ENCODE measurements at places on chromosomes 7 and 10. TPM values are rescaled to one million over a fixed set of nuclear protein-coding genes. Genes with fewer than 3 reads are reported as not detected.

DDX21 gene
- polyA plus RNA-seq: 42.3 TPM

SFTPD gene
- 0.91 TPM for polyA plus RNA-seq

IKZF1 gene
- 1.4 TPM for polyA plus RNA-seq

PRF1 gene
- 1.6 TPM for polyA plus RNA-seq

CCDC3 gene
- 22.3 TPM for polyA plus RNA-seq

GFRA1 gene
- polyA plus RNA-seq: 41.0 TPM

DNAJC30 gene
- polyA plus RNA-seq: 6.8 TPM

LEP gene
- polyA plus RNA-seq: 0.05 TPM

IRF5 gene
- polyA plus RNA-seq: 2.5 TPM

ACTR3C gene
- polyA plus RNA-seq: 2.4 TPM

ENTPD1 gene
- polyA plus RNA-seq: 17.3 TPM

ABLIM1 gene
- 56.1 TPM for polyA plus RNA-seq

IFIT2 gene
- polyA plus RNA-seq: 9.0 TPM

TMEM196 gene
- polyA plus RNA-seq: 0.36 TPM

DNA sequence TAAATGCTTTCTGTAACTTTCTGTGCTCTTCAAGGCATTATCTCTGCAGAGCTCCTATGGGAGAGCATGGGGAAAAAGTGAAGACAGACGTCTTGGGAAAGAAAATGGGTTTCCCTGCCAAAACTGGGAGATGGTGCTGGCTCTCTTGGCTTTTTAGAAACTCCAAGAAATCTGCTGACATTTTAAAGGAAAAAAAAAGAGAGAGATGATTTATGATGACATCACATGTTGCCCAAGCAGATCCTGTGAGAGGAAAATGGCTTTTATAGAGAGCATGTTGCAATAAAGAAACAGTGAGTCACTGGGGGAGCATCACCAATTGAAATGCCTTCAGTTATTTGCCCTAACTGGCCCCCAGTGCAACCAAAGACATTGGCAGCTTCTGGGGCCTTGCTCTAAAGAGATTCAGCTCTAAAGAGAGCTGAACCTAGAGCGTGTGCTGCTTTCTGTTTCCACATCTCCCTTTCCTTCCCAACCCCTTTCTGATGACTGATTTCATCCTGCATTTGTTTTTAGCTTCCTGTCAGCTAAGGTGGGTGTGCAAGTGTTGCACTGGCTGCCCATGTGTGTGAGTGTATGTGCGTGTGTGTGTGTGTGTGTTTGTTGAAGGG is 37.7 kb downstream of the LRMDA start:
- DNase-seq: peak; percentile 91
- no peak overlapping the region for H3K4me3 ChIP-seq
- peaks cover 14% of the 10 kb centered on the region for H3K4me1 ChIP-seq
- H3K27ac ChIP-seq: peak overlapping the region; percentile 49
- no peaks in the 10 kb centered on the region for H3K27me3 ChIP-seq

- no peak for DNase-seq
- no peaks in the 10 kb centered on the region for H3K4me1 ChIP-seq
- no peaks in the 10 kb centered on the region for H3K27me3 ChIP-seq
- H3K27ac ChIP-seq: no peak overlapping the region
Observed at GRCh38 chr10:5314840-5315239, 49.9 kb upstream of the UCN3 start.

DNA sequence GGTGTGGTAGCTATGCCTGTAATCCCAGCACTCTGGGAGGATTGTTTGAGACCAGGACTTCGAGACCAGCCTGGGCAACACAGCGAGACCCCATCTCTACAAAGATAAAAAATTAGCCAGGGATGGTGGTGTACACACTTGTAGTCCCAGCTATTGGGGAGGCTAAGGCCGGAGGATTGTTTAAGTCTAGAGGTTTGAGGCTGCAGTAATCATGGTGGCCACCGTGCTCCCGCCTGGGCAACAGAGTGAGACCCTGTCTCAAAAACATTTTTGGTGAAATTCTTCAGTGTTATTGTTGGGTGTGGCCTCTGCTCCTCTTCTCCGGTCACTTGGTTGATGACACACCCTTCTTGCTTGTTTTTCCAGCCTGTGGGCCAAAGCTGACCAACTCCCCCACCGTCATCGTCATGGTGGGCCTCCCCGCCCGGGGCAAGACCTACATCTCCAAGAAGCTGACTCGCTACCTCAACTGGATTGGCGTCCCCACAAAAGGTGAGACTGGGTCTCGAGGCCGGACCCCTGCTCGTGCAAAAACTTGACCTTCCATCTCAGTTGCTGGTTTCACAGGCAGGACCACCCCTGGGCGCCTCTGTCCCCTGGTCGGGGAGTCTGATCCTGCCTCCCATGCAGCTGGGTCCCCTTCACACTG is 10.6 kb downstream of the PFKFB3 start:
- peaks cover 42% of the 10 kb centered on the region for H3K36me3 ChIP-seq
- no peak for DNase-seq
- H3K27ac ChIP-seq: no peak overlapping the region
- H3K4me3 ChIP-seq: no peak overlapping the region

DNA sequence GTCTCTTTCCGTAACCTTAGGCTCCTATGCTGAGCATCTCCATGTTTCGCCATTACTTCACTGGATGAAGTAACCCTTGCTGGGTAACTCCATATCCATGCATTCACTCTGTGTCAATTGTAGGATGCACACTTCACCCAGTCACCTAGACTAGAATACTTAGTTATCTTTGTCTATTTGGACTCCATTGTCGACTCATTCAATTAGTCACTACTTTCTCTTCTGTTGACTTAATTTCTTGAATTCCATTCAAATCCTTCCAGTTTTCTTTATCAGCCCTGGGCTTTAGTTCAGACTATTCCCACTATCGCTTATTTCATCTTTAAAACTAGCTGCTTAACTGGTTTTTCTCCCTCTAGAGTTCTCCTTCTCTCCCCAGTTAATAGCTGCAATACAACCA is 111.3 kb upstream of the TNS3 start:
- no peak for DNase-seq
- H3K4me3 ChIP-seq: no peak overlapping the region
- H3K36me3 ChIP-seq: no peaks in the 10 kb centered on the region

DNA sequence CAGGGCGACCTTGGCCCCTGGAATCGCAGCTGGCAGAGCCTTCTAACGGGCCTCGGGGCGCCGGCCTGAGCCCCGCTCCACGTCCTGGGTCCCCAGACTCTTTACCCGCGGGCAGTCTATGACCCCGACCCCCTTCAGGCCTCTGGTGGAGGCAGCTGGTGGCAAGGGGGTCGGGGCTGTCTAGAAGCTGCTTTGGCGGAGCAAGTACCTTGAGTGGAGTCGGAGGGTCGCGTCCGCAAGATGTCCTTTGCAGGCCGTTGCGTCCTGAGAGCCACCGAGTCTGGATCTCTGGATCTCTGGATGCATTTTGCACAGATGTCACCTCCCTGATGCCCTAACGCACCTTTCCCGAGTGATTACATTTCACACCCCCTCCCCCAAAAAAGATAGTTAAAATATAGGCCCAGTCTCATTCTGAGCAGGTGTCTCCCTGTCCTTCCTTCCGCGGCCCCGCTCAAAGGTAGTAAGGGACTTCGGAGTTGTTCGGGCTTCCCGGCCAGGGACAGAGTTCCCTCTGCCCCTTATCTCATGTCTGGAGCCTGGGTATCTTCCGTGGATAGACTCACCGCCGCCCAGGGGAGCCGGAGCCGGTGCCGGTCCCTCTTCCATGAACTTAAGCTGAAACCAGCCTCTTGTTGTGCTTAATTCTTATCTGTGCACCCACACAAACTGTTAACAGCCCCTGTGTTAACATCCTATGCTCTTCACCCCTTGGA is 457 bp downstream of the ACADSB start:
- H3K4me1 ChIP-seq: peaks cover 7% of the 10 kb centered on the region
- H3K4me3 ChIP-seq: peak overlapping the region; percentile 97
- H3K27me3 ChIP-seq: no peaks in the 10 kb centered on the region

- H3K4me1 ChIP-seq: peaks cover 8% of the 10 kb centered on the region
- no peak overlapping the region for H3K4me3 ChIP-seq
- H3K36me3 ChIP-seq: no peaks in the 10 kb centered on the region
Observed at GRCh38 chr10:71009126-71009525, 120.8 kb upstream of the PCBD1 start.

DNA sequence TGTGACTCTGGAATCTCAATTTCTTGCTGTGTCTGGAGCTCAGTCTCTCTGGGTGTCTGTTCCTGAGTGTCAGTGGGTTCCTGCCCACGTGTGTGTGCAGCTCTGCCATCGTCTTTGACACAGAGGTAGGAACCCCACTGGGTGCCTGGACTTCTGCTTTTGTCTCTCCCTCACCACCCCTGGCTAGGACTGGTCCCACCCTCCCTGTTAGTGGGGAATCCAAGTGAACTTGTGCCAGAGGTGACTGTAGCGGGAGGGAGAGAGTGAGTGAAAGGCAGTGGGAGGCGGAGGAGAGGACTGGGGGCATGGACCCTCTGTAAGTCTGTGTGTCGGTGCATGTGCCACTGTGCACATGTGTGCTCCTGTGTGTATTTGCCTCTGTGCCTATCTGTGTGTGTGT is 299.9 kb upstream of the ZMIZ1 start:
- H3K36me3 ChIP-seq: no peaks in the 10 kb centered on the region
- peaks cover 2% of the 10 kb centered on the region for H3K27me3 ChIP-seq
- H3K4me3 ChIP-seq: no peak overlapping the region
- peak; percentile 49 for DNase-seq
- H3K27ac ChIP-seq: no peak overlapping the region

GRCh38 chr10:127353544-127353943 is 157.2 kb upstream of the INSYN2A start:
- H3K4me3 ChIP-seq: no peak overlapping the region
- peaks cover 2% of the 10 kb centered on the region for H3K4me1 ChIP-seq
- H3K36me3 ChIP-seq: peaks cover 17% of the 10 kb centered on the region
- no peak overlapping the region for H3K27ac ChIP-seq

DNA sequence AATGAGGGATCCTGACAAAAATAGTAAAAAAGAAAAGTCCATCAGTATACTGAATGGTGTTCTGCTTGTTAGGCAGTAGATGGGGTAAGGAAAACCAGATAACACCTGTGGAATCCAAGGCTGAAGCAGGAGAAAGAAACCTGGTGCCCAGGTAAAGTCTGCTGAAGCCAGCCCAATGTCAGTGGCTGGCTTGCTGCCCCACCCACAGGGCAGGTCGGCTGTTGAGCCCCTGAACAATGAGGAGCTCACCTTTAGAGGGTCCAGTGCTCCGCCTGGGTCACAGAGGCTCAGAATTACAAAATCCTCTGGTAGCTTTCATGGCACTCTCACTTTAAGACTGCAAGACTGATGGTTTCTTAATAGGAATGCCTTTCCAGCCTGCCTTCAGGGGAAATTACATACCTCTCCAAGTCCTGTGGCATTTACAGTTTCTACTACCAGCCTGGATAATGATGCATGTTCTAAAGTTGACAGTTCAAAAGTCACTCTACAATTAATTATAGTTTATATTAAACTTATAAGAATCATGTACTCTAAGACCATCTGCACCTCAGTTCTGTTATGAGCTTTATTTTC is 23.8 kb downstream of the DHX32 start:
- peaks cover 8% of the 10 kb centered on the region for H3K36me3 ChIP-seq
- no peak for DNase-seq
- no peak overlapping the region for H3K4me3 ChIP-seq
- no peaks in the 10 kb centered on the region for H3K4me1 ChIP-seq
- no peak overlapping the region for H3K27ac ChIP-seq

- no peak for DNase-seq
- H3K27ac ChIP-seq: no peak overlapping the region
- H3K4me1 ChIP-seq: no peaks in the 10 kb centered on the region
- no peak overlapping the region for H3K4me3 ChIP-seq
Observed at GRCh38 chr10:18290651-18291313, 150.6 kb downstream of the CACNB2 start.

DNA sequence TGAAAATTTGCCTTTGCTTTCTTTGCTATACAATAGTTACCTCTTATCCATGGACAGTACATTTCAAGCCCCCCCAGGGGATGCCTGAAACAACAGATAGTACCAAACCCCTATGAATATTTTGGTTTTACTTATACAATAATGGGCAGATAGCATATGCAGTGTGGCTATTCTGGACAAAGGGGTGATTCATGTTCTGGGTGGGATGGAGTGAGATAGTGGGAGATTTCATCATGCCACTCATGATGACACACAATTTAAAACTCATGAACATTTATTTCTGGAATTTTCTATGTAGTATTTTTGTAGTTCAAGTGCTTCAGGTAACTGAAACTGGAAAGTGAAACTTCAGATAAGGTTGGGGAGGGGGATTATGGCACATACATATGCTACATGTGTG is 12.0 kb downstream of the STARD3NL start:
- no peak overlapping the region for H3K4me3 ChIP-seq
- H3K27ac ChIP-seq: no peak overlapping the region
- no peak for DNase-seq
- no peaks in the 10 kb centered on the region for H3K27me3 ChIP-seq

- peaks cover 23% of the 10 kb centered on the region for H3K4me1 ChIP-seq
- peaks cover 5% of the 10 kb centered on the region for H3K36me3 ChIP-seq
- no peak for DNase-seq
- no peak overlapping the region for H3K4me3 ChIP-seq
- peaks cover 2% of the 10 kb centered on the region for H3K27me3 ChIP-seq
Observed at GRCh38 chr7:6269527-6269926, 2.9 kb downstream of the CYTH3 start.

GRCh38 chr10:26216585-26217395 is at the start of gene GAD2:
GAD2 (plus strand) TSS chr10:26216774; CDS start chr10:26216810, 36 bp downstream.
- peaks cover 75% of the 10 kb centered on the region for H3K27me3 ChIP-seq
- H3K4me3 ChIP-seq: no peak within 1 kb of the TSS
- no peaks in the 10 kb centered on the region for H3K36me3 ChIP-seq
- DNase-seq: no peak

DNA sequence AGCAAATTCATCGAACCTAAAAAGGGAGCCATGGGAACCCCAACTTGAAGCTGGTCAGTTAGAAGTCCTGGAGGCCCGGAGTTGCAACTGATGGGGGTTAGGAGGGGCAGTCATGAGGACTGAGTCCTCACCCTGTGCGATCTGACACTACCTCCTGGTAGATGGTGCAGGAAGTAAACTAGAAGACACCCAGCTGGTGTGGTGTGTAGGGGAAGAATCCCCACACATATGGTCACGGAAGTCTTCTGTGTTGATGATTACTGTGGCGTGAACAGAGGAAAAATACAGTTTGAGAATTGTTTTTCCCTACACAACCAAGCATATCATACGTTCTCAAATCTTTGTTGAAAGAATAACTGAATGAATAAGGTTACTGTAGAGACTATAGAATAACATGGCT is 164.6 kb upstream of the KCTD7 start:
- H3K4me3 ChIP-seq: no peak overlapping the region
- no peak for DNase-seq
- no peak overlapping the region for H3K27ac ChIP-seq

GRCh38 chr10:33412653-33413361 is 78.3 kb upstream of the NRP1 start:
- no peaks in the 10 kb centered on the region for H3K27me3 ChIP-seq
- H3K27ac ChIP-seq: no peak overlapping the region
- H3K36me3 ChIP-seq: no peaks in the 10 kb centered on the region
- peak; percentile 42 for DNase-seq

GRCh38 chr7:44110719-44111635 is 6.8 kb downstream of the AEBP1 start:
- no peaks in the 10 kb centered on the region for H3K27me3 ChIP-seq
- peaks cover 78% of the 10 kb centered on the region for H3K36me3 ChIP-seq
- H3K4me3 ChIP-seq: no peak overlapping the region
- no peak for DNase-seq
- no peak overlapping the region for H3K27ac ChIP-seq
- H3K4me1 ChIP-seq: peaks cover 51% of the 10 kb centered on the region

Measured in muscle of leg (tissue), 16 donors.